ENCODE measurements at places on chromosomes 2 and 18.

DNA sequence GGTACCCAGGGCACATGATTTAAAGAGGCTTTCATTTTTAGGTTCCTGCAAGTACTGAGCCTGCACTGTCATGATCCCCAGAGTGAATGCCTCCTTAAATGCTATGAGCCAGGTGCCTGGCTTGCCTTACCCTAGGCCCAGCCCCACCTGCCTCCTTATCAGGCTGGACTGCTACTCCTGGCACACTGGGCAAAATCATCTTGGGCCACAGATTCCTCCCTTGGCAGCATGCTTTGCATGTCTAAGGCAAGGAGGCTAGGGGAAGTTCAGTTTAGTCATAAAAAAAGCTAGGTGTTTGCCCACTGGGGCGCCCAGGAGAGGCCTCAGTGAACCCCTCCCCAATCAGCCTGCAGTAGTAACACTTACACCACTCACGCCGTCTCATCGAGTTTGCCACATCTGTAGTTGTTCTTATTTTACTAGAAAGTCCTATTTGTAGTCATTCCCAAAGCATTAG, 45.1 kb downstream of the LBH start:
- DNase-seq, result no peak

GRCh38 chr2:236954641-236955040, 131.0 kb upstream of the COPS8 start:
- DNase-seq, result no peak

DNA sequence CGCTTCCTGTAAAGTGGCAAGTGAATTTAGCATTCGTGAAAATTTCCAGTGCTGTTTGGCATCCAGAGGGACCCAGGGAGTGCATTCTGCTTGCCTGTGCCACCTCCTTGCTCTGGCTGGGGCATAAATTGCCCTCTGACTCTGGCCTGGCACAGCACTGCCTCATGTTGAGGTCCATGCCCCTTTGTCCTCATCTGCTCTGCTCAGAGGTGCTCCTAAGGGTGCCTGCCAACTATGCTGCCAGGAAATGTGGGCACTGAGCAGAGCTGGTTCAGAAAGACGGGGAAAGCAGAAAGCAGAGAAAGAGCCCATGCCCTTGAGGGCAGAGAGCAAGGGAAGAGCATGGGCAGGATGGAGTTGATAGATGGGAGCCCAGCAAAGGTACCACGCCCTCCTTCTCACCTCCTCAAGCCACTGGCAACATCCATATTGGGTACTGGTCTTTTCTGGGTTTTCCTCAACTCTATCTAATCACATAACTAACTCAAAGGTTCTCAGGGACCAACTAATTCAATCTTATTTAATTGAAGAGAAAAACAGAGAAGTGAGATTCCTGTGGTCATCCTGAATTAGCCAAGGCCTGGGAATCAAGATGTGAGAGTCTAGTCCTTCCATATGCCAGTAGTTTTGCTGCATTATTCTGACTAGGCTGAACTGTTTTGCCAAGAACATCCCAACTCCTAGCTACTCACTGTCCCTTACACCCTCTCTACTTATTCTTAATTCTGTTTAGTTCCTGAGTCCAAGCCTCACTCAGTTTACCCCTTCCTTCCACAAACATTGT, 441.5 kb upstream of the TNP1 start:
- DNase-seq, result no peak

DNA sequence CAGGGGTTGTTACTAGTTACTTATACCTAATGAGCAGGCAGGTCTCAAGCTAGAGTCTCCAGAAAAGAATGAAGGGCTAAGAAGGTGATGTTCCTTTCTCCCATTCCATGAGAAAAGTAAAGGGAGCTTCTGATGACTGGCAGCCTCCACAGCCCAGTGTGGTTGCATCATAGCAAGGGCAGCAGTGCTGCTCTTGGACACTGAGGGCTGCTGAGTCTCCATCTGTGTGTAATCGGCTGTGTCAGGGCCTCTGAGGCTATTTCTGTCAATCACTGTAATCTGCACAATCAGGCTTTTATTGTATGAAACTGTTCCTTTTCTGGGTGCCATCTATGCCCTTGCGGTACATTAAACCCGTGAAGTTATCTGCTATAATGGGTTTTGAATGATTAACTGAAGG, 164.1 kb upstream of the FBXO11 start:
- DNase-seq, result no peak

DNA sequence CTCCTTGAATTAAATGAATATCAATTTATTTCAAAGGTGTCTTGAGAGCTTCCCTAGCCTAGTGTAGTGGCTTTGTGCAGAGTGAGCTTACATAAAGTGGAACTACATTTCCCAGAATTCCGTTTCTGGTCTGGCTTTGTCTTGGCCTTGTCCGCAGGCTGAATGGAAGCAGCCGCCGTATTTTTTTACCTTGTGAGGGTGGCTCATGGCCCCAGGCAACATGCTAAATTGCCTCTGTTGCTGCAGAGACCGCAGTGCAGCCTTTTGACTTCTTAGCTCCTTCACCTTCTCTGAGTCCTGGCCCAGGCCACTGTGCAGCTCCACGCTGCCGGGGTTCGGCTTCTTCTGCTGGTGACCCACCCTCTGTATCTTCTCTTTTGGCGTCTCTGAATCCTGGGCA, 114.8 kb upstream of the SLC38A11 start:
- no peak for DNase-seq

DNA sequence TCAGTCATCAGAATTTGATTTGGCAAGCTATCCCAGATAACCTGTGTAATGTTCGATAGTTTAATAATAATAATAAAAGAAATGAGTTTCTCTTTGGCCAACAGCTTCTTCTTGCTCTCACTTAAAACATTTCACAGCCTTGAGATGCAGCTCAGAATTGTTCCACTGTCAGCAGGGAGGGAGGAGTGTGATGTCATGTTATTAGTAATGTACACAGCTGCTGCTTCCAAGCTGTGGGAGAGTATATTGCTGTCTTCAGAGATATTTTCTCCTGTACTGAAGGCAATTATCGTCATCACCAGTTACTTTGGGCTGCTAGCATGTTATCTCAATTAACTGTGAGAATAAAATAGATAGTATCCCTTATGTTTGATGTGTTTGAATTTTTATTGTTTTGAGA, 146.9 kb upstream of the MAP3K20 start:
- DNase-seq, result no peak
